ENCODE measurements at places on chromosomes 3 and 15.

DNA sequence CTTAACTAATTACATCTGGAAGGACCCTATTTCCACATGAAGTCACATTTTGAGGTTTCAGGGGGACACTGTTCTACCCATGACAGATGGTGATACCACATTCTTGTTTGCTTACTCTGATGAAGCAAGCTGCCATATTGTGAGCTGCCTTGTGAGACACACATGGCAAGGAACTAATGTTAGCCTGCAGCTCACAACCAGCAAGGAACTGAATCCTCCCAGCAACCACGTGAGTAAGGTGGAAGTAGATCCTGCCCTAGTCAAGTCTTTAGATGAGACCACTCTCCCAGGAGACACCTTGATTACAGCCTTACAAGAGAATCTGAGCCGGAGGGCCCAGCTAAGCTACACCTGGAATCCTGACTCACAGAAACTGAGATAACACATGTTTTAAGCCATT is 160.1 kb downstream of the PDE8A start:
- DNase-seq, result no peak

- no peak for DNase-seq
These were observed 163.9 kb upstream of the GBE1 start for GRCh38 chr3:81925385-81925784.

DNA sequence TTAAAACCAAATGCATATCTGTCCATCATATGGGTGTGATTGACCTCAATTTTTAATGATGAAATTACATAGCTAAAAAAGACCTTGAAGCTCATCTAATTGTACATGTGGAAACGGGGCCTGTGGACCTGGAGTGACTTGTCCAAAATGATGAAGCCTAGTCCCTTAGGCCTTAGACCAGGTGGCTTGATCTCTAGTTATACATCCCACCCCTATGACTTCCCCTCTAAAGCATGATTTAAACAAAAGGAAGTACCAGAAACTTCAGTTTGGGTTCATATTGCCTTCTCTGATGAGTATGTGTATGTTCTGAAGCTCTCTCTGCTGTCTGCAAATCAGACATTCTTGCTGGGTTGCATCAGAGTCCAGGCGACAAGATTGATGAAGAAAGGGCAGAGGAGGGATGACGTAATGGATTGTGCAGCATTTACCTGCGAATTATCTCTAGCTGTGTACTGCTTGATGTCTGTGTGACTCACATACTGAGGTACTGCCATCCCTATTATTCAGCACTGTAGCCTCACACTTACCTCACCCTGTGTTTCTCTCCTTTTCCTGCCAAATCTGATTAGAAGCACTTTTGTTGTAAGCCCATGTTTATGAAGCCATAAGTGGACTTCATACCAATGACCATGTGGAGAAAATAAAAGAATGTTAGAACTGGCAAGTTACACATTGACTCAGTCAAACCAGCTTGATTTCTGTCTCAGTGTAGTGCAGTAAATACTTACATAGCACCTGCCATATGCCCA is 111.5 kb downstream of the FILIP1L start:
- no peak for DNase-seq

DNA sequence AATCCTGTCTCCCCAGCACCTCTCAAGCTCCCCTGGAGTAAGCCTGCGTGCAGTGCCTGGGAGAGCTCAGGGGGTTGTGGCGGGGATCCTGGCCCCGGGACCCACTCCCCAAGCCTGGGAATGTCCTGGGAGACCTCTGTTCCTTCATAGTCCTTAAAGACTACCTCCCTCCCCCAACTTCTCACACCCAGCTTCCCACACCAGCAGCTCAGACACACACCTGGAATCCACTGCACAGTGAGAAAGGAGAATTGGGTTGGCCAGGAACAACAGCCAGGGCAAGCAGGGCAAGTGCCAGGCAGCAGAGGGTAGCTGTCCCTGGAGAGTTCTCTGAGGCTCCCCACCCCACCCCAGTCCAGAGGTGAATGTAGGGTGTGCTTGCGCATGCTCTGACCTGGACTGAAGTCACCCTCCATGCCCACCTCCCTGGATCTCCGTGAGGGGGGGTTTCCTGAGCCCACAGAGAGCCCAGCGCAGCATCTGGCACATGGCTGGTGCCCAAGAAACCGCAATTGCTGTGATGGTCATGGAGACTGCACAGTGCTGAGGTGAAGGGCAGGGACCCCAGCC is 22.2 kb downstream of the PSTPIP1 start:
- DNase-seq, result no peak

GRCh38 chr15:67685008-67685599 is 140.2 kb upstream of the SKOR1 start:
- no peak for DNase-seq

DNA sequence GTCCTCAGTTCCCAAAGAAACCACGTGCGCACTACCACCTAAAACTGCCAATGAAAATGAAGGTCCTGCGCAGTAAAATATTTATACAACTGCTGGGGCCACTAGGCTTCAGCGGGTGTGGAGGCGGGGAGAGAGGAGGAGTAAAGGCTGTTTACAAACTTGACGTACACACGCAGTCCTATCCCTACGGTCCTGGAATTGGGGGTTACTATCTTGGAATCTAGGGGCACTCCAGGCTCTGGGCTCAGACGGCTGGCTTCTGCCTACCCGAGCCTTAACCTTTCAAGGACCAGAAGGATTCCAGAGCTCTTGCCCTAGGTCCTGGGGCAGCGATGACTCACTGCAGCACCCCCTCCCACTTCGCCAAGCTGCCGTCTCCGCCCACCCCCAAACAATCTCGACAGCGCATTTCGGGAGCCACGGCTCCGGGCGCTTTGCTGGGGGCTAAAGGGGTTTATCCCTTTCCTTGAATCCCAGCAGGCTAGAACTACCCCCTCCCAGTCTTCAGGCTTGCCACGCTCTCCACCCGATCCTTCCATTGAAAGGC is 3.0 kb downstream of the ADAMTS9 start:
- no peak for DNase-seq

DNA sequence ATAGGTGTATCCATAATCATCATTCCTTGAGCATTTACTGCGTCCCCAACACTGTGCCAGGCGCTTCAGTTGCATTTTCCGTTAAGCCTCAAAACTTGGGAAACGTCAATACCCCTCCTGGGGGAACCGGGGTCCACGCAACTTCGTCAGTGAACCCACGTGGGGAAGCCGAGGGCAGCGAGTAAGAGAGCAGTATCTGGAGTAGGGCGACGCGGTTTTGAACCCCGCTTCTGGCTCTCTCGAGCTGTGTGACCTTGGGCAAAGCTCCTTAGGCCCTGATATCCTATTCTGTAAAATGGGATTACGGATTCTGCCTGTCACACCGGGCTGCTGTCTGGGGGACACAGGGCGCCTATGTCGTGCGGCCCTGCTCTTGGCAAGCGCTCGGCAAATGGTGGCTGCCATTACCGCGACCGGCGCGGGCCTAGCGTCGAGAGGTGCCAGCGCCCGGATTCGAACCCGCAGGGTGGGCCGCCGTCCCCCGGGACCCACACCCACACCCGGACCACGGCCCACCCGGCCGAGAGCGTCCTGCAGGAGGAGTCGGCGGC is 590 bp downstream of the POLG start:
- no peak for DNase-seq

GRCh38 chr3:18771931-18772330 is 346.8 kb upstream of the SATB1 start:
- no peak for DNase-seq

- no peak for DNase-seq
These were observed 617.0 kb upstream of the ROBO1 start for GRCh38 chr3:80384811-80385210.

DNA sequence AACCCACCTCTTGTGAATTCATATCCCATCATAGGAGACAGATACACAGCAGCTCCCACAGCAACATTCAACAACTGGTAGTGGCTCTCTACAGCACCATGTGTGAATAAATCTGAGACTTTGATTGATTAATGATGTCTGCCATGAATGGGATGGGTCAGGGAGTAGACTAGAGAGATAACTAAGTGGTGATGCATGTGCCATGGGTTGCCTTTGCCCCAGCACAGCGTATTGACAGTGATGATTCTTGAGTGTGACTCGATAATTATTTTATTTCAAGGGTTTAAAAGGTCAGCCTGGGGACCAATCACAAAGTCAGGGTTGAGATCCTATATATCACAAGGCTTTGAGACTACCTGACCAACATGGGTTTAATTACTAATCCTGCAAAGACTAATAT is 295.9 kb downstream of the PTPRG start:
- no peak for DNase-seq

GRCh38 chr3:112365035-112365434 is 32.1 kb downstream of the CD200 start:
- DNase-seq, result no peak

- DNase-seq, result peak; percentile 36
These were observed 1.8 kb downstream of the PRKCD start for GRCh38 chr3:53162672-53163443.

GRCh38 chr3:12395349-12396012 is 88.8 kb upstream of the TSEN2 start:
- no peak for DNase-seq

GRCh38 chr3:73669260-73669659 is 44.5 kb upstream of the PDZRN3 start:
- no peak for DNase-seq

DNA sequence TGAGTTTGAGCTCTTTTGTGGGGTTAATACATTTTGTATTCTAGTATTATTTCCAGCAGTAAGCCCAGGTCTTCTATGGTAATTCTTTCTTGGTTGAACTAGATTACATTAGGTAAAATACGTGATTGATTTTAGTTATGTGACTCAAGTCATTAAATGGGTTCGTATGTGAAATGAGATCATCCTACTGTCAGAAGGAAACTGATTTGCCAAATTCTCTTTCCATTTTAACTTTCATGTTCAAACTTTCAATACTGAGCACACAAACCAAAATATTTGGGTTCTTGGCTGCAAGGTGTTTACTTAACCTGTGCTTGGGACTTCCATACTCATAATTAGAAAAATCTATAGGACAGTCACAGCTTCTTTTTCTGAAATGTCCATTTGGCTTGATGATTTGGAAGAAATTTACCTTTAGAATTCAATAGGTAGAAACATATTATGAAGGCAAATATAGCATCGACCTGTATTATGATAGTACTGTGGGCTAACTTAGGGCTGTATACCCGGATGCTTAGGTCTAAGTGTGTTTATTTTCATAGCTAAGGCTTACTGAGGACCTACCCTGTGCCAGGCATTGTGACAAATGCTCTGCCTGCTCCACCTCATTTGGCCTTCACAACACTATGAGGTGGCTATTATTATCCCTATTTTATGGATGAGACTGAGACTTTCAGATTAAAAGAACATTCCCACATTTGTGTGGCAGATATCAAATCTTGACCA is 631.8 kb upstream of the GRM7 start:
- no peak for DNase-seq

- DNase-seq, result peak; percentile 35
These were observed 9.5 kb upstream of the TRIM69 start for GRCh38 chr15:44726568-44727484.

DNA sequence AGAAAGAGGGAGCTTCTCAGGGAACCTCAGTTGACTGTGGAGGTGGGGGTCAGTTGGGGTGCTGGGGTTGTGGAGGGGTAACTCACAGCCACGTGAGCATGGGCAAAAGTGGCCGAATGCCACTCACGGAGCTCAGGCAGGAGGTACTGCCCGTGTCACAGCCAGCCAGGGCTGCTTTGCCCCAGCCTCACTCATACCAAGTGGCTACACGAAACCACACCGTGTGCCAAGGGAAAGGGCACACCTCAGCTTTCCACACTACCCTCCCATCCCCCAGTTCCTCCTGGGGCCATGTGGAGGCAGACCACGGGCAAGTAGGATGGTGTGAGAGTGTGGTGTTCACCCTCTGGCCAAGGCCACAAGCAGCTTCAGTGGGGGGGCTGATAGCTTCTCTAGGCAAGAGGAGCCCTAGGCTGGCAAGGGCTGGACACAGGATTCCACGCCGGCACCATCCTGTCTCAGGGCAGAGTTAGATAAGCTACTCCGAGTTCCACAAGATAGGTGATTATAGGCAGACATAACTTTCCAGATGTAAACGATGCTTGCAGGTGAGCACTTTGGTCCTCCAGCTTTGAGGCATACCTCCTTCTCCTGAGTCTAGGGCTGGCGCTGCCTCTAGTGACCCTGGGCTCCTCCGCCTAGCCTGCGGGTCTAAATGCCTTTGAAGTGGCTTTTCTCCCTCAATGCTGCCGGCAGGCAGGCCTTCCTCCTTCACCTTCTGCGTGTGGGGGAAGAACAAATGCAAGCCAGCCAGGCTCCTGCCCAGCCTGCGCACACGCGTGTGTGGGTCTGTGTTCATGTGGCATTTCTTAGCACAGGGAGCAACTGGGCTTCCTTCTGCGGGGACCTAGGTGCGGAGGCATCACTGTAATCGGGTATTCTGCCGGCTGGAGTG is 25.0 kb downstream of the RGMA start:
- DNase-seq, result no peak

- no peak for DNase-seq
These were observed 67.1 kb downstream of the OXSM start for GRCh38 chr3:25856902-25857518.

GRCh38 chr3:182214416-182214815 is 502.7 kb downstream of the SOX2 start:
- DNase-seq, result no peak

GRCh38 chr3:16085884-16086608 is 88.4 kb upstream of the GALNT15 start:
- no peak for DNase-seq

- no peak for DNase-seq
These were observed 30.1 kb upstream of the ZNF502 start for GRCh38 chr3:44682182-44682896.

- no peak for DNase-seq
These were observed 29.2 kb downstream of the EPHB3 start for GRCh38 chr3:184590795-184591194.

- no peak for DNase-seq
These were observed 2.9 kb downstream of the TIMP4 start for GRCh38 chr3:12155828-12156227.

DNA sequence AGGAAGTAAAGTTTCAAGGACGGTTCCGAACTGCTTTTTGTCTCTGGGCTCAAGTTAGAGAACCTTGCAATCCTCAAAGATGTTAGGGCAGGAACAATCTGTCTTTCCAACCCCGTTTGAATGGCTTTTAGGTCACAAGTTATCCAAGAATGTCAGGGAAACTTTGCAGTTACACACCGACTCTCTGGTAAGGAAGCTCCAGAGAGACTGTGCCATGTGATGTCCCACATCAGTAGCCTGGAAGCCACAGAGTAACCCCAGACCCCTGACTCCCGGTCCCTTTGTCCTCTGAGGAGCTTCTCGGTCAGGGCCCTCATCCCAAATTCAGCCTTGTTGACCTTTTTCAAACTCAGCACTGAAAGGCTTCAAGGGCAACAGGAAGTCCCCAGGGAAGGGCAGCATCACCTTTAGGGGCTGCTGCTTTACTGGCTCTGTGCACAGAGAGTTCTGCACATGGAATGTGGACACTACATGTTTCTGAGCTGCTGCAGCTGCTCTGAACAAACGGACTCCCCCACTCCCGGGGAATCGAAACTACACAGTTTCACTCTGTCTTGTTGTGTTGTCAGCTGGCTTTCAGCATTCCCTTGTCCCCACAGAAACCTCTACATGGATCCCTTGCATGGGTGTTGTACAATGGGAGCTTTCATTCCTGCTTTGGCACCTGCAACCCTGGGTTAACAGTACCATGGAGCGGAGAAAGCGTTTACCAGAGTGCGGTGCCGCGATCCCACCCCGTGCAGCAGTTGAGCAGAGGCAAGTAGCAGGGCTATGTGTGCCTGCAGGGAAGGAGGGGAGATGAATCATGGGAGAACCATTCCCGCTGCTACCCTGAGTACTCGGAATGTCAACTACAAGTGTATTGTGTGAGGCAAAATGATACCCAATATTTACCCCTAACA is 408.2 kb upstream of the THBS1 start:
- no peak for DNase-seq
